ENCODE measurements at places on chromosomes 2 and 18. TPM values are rescaled to one million over a fixed set of nuclear protein-coding genes. Genes with fewer than 3 reads are reported as not detected.

- DNase-seq = no peak
Measured at GRCh38 chr2:213187833-213188532, 36.6 kb upstream of the IKZF2 start.

DNA sequence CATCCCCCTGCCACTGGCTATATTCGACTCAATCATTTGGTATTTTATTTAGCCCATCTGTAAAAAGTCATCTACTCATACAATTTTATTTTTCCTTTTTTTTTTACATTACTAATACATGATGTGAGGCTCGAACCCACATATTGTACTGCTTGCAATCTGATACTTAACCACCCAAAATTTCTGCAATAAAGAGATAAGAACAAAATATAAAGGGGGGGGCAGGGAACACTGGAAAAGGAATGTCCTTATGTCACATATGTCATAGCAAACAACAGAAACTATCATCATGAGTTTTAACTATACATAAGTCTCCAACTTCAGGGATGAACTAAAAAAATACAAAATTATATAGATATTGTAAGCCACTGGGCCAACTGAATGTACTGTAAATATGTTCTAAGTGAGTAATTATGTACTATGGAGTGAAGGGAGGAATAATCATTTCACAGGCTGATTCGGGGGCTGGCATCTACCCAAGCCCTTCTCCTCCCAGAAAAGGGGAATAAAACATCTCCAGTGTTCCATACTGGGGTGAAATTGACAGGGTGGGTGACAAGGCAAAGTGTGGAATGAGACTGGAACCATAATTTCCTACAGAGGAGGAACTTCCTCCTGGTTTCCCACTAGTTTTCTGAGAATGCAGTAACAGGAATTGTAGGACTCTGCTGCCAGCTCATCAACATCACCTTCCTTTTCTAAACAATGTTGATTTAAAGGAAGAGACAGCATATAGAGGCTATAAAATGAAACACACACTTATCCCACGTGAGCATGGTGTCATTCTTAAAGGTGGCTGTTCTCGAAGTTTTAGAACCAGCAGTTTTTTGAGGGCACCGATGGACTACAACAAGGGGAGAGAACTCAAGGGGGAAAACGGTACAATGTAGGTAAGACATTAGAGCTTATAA lies 79.5 kb downstream of the FARSB start:
- DNase-seq = no peak

DNA sequence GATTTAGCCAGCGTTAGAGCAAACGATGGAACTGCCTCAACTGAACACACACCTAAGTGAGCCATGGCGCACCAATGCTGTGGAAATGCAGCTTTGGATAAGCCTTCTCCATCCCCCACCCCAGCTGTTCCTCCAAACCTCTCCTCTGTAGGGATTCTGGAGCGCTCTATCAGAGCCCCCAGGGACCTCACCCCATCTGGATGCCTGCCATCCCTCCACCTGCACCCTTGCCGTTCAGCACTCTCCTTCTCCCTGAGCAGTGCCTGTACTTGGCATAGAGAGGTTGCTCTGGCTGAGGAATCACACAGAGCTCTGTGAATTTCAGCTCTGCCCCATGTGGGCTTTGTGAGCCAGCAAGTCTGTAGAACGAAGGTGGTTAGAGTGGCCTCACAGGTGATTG lies 42.8 kb upstream of the INHBB start:
- no peak for DNase-seq

GRCh38 chr2:241157841-241158545 lies 7.7 kb downstream of the PPP1R7 start:
- DNase-seq = peak; percentile 51

DNA sequence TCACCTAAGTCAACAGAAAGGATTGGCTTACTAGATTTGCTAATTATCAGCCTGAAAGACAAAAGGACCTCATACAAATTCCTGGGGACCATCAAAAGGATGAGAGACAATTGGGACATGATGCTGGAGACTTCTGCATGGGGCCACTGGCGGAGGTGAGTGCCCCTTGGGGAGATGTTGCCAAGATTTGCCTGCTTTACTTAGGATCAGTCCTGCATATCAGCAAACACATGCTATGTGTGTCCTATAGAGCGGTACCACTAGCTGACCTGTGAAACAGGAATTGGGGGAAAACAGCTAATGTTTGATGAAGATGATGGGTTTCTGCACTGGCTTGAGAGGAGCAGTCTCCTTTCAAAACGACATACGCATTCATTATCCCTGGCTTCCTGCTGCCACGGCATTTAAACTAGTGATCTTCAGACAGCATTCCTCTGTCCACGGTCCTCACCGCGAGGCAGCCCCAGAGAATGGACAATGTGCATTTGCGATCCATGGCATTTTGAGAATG lies 104.2 kb downstream of the TGIF1 start:
- peak; percentile 5 for DNase-seq

- peak; percentile 63 for DNase-seq
Measured at GRCh38 chr2:133287709-133288108, 280.6 kb downstream of the NCKAP5 start.

DNA sequence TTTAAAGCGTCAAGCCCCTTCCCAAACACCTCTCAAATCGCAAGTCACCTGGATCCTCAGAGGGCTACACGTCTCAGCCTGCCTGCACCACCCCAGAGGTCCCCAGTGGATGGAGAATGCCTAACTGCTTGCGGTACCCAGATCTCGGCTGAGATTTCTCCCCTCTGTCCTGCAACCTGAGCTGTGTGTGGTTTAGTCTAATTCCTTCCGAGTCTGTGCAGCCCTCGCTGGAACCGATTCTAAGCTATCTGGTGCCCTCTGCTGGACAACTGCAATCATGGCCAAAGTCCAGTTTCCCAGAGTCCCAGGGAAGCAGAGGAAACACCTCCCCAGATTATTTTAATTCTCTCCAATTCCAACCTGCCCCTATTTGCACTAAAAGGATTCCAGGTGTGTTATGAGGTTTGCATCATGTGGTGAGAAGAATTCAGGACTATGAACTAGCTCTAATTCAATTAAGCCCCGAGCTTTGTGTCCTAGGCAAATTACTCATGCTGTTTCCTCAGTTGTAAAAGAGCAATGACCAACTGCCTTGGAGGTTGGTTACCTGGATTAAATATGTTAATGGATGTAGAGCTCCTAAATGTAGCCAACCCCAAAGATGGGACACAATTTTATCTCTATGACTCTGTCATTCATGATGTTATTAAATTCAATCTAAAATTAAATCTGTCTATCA lies 276.1 kb upstream of the NCKAP5 start:
- peak; percentile 72 for DNase-seq

OTOF gene
- total RNA-seq = under 0.01 TPM

SRD5A2 gene
- total RNA-seq = not detected

CAPN14 gene
- under 0.01 TPM for total RNA-seq

RFTN2 gene
- 4.7 TPM for total RNA-seq

Data from fibroblast of villous mesenchyme (primary cell).